MV-4-11 (cell line): ENCODE measurements at places on chromosomes 5 and 9.

DNA sequence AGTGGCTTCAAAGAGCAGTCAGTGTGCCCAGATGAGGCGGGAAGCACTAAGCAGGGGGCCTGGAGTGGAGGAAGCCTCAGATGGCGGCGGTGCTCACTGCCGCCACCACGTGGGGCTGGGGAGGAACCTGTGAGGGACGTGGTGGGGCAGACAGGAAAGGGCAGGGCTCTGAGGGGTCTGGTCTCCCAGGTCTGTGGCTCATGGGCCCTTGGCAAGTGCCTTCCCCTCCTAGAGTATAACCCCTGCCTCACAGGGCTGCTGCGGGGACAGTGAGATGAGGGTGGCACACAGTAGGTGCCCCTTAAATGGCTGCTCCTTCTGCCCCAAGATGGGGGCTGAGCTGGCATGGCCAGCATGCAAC lies 26.6 kb downstream of the NR5A1 start:
- DNase-seq, result peak; percentile 43

GRCh38 chr9:88308831-88309560 lies 79.2 kb upstream of the SPIN1 start:
- no peak for DNase-seq

DNA sequence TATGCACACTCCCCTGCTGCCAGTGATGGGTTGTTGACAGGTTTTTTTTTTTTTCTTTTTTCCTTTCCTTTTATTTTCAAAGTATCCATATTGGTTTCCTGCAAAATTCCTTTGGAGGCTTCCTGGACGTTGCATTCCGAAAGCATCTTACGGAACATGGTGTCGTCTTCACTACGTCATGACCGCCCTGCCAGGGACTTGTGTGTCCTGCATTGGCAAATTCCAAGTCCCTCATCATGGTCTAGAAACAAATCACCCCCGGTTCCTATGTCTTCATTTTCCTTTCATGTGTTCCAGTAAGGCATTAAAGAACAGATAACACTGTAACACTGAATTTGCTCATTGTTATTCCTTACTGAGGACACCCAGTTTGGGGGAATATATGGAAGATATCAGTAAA lies 35.0 kb upstream of the ADAMTSL1 start:
- no peak for DNase-seq

DNA sequence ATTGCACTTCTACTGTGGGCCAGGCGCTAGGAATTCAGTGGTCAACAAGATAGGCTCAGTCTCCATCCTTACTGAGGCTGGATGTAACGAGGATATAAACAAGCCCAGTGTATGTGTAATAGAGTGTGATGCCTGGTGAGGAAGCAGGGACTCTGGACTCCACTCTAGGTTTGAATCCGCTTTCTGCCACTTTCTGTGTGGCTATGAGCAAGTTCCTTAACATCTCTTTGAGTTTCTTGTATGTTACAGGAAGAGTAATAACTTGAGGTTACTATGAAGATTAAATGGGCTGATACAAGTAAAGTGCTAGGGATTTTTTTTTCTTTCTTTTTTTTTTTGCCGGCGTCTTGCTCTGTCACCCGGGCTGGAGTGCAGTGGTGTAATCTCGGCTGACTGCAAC lies 12.4 kb downstream of the DOCK2 start:
- peak; percentile 31 for DNase-seq

GRCh38 chr5:149400304-149400703 lies 21.2 kb upstream of the IL17B start:
- no peak for DNase-seq

- no peak for DNase-seq
Measured at GRCh38 chr5:4295663-4296339, 700.2 kb downstream of the IRX1 start.

GRCh38 chr5:55855509-55855908 lies 4.4 kb downstream of the IL31RA start:
- peak; percentile 57 for DNase-seq

- no peak for DNase-seq
Measured at GRCh38 chr5:124103671-124104070, 591.7 kb downstream of the CSNK1G3 start.

DNA sequence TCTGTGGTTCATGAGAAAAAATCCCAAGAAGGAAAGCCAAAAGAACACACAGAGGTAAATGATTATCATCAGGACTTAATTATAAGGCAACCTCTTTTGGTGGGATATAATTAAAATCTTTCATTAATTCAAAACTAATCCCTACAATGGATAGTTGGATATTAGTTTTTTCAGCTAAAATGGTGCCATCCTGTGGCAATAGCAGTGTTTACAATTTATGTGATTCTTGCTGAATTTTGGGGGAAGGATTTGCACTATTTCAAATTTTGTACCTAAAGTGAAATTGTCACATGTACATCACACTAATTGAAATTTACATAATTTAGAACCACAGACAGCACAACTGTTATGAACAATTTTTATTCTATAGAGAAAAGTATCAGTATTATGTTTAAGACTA lies 67.0 kb downstream of the CAST start:
- DNase-seq, result no peak

GRCh38 chr5:82115858-82116257 lies 144.0 kb downstream of the ATG10 start:
- DNase-seq, result no peak

GRCh38 chr9:71733176-71733575 lies 35.1 kb downstream of the CEMIP2 start:
- DNase-seq, result no peak
